ENCODE measurements at places on chromosomes 2 and 18. TPM values are rescaled to one million over a fixed set of nuclear protein-coding genes. Genes with fewer than 3 reads are reported as not detected.

DNA sequence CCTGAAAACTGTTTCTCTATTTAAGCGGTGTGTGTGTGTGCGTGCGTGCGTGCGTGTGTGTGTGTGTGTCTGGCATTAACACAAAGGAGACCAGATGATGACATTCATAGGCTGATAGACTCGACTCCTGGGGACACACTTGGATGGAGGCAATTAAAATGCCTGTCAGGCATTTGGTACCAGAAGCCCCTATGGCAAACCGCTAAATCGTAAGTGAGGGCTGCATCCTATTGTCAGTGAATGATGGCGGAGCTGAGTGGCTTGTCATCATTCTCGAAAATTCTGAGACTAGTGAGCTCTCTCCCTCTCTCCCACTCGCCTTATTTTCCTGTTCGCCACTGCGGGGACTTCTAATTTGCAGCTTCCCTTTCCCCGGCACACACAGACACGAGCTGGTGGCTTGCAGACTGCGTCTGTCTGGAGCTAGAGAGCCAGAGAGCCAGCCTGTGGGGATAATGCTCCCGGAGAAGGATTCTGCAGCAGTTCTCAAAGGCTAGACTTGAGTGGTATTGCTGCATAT lies 155.4 kb downstream of the MAP2 start:
- no peak for DNase-seq

GRCh38 chr2:105517814-105518705 lies 119.2 kb upstream of the FHL2 start:
- no peak for DNase-seq

DNA sequence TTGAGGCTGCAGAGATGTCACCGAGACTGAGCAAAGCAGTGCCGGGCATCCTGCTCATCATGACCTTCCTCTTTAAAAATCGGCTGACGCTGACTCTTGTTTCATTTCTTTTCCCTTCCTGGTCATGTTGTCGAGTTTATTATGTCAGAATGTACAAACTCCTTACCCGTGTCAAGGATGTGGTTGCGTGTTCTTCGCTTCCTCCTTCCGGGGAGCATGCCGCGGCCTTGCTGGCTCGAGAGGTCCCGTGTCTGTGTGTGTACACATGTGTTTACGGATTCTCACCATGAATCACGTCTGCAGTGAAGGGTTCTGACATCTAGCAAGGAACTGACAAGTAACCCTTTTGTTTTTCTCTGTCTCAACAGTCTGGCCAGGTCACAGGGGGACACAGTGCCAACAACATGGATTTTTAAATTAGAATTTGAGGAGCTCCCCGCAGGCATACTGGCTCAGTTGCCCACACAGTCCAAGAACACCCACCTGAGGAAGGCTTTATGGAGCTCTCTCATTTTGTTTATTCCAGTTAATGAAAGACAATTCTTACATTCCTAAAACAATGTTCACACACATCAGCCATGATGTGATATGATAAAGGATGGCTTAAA lies 60.2 kb downstream of the MYT1L start:
- no peak for DNase-seq

WDR35 gene
- 17.0 TPM for total RNA-seq

DNA sequence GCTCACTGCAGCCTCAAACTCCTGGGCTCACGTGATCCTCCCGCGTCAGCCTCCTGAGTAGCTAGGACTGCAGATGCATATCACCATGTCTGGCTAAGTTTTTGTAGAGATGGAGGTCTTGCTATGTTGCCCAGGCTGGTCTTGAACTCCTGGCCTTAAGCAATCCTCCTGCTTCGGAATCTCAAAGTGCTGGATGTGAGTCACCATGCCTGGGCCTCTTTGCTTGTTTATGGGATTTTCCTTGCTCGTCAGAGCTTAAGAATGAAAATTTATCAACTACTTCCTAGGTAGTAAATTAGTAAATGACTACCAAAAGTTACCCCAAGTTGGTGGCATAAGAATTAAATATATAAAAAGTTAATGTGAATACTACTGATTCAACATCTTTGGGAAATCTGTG lies 51.0 kb downstream of the ACTR3 start:
- no peak for DNase-seq

GLI2 gene
- total RNA-seq: 34.1 TPM

- DNase-seq: no peak
Measured at GRCh38 chr2:129812071-129812470, 167.4 kb upstream of the RAB6C start.

GRCh38 chr18:27921904-27922751 lies 254.8 kb downstream of the CDH2 start:
- no peak for DNase-seq

- peak; percentile 55 for DNase-seq
Measured at GRCh38 chr2:27308359-27308881, at the start of gene UCN. UCN (minus strand) TSS chr2:27308445; CDS start chr2:27307895, 550 bp downstream.

FABP1 gene
- total RNA-seq: not detected

- DNase-seq: no peak
Measured at GRCh38 chr18:39951142-39951720, 2003.8 kb upstream of the PIK3C3 start.

NYAP2 gene
- not detected for total RNA-seq

GRCh38 chr2:12050396-12050795 lies 304.0 kb downstream of the LPIN1 start:
- DNase-seq: no peak

DNA sequence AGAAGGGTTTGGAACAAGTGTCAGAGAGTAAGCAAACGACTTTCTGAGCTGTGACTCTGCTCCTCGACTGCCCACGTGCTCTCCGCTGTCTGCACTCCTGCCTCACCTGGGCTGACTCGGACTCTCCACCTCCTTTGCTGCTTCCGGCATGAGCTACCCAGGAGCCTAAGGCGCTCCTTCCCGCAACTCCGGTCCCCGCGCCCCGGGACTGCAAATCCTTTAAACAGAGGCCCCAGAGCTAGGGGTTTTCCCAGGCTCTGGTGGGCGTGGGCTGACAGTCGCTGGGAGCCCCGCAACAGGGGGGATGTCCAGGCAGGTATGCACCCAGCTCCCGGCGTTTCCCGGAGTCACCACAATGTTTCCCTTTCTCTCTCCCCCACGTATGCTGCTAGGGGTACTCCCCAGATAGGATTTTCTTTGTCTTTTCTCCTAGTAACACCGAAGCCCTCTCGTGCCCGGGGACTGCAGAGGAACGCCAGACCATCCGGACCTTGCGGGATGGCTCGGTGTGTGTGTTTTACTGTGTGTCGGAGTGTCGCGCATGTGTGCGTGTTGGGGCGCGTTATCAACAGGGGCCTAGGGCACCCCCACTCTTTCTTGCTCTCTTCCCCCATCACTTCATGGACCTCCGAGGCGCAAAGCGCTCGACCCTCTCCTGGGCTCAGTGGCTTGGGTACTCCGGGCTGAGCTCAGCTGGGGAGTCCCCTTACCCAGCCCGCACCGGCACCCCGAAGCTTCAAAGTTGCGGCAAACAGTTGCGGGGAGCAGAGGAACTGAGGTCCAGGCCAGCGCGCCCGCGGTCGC lies 691 bp upstream of the THSD7B start:
- no peak for DNase-seq

GRCh38 chr2:105328281-105329196 lies 996 bp downstream of the TGFBRAP1 start:
- peak; percentile 45 for DNase-seq

GRCh38 chr2:222176890-222177289 lies 121.9 kb downstream of the PAX3 start:
- DNase-seq: no peak

DNA sequence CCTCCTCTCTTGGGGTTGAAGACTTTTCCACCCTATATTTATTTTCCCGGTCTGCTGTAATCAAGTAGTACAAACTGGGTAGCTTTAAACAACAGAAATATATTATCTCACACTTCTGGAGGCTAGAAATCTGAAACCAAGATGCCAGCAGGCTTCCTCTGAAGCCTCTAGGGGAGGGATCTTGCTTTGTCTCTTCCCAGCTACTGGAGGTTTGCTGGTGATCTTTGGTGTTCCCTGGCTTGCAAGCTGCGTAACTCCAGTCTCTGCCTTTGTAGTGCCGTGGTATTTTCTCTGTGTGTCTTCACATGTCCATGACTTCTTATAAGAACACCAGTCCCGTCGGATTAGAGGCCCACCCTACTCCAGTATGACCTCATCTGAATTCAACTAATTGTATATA lies 44.4 kb downstream of the MYO3B start:
- no peak for DNase-seq

TNFRSF11A gene
- total RNA-seq: 1.9 TPM

DNA sequence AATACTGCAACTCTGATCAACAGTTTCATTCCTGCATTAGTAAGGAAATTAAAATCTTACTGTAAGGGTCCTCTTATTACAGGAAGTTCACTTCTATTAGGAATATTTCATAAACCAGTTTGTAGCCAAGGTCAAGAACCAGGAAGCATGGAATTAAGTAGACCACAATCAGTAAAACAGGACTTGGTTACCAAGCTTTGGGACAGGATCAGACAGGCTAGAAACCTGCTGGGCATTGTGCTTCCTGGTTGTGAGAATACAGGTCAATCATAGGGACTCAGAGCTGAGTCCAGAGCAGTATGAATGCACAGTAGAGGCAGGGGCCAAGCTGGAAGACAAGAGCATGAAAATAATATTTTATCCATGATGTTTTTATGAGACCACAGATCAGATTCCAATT lies 248.0 kb downstream of the IKZF2 start:
- DNase-seq: no peak
